ENCODE measurements at places on chromosomes 7 and 10.
A peak's percentile ranks its signal among the peaks of the same experiment; 100 is the strongest.

DNA sequence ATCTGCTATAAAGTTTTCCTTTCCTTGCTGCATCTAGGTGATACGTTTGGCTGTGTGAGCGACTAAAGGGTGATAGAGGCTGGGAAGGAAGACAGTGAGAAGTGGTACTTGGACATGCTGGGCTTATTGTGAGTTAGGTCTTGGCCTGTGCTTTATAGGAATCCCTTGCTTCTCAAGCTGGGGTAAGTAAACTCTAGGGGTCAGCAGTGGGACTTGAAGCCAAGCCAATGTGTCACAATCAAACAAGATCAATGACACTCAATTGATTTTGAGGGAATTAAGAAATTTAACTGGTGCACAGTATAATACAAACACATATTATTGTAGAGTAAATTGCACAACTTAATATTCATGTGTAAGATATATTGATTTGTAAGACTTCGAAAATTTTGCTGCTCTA is 155.8 kb upstream of the AOAH start:
- no peak for DNase-seq

DNA sequence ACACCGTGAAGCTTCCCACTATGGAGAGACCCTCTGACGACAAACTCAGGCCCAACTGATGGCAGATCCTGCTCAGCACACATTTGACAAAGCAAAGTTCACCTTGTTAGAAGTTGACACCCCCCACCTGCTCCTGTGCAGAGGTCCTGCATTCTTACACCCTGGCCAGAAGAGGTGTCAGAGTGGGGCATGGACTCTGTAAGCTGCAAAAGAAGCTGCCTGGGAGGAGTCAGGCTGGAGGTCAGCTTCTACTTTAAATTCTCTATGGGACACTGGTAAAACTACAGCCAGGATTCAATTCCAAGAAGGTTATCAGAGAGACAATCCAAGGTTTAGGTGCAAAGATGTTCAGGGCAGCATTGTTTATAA is 20.0 kb upstream of the TNS3 start:
- DNase-seq, result no peak

GRCh38 chr7:816751-817671 is 15.3 kb upstream of the SUN1 start:
- DNase-seq, result peak; percentile 59

GRCh38 chr7:32137059-32137458 is 66.9 kb upstream of the PDE1C start:
- DNase-seq, result no peak

DNA sequence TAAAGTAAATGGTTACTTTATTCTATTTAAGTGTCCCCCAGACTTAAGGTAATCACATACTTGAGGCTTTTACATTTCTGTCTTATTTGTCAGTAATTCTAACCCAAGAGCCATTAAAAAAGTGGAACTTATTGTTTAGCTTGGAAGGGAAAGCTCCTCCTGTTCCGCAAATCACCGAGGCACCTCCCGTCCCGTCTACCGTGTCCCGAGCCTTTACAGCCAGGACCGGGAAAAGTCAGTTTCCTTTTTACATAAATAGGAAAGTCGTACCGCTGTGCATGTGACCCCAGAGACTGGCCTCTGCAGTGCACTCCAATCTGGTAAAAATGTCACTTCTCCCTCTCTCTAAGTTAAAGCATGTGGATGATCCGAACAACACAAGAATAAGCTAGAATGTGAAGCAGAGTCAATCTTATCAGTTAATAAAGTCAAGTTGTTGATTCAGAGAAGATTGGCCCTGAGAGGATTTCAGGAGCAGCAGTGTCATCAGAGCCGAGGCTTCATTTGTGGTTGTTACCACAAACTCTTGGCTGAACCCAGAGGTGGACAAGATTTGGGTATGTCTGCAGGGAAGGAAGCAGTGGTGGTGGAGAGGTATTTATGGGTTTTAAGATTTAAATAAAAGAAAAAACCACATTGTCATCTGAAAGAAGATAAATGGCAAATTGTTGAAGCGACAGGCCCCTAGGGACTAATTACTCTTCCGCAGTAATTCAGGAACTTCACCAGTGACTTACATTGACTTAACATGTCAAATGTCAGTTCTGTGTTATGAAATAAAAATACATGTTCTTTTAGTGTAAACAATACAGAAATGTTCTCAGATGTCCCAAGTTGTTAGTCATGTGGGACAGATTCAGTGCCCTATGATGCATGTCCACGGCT is 316.6 kb upstream of the ZNF32 start:
- no peak for DNase-seq

- DNase-seq, result peak; percentile 15
Measured at GRCh38 chr7:23514755-23515154, 17.0 kb downstream of the TRA2A start.

GRCh38 chr7:154978017-154978416 is 24.9 kb downstream of the PAXIP1 start:
- no peak for DNase-seq

- no peak for DNase-seq
Measured at GRCh38 chr7:45625067-45625466, 50.9 kb downstream of the ADCY1 start.

- DNase-seq, result no peak
Measured at GRCh38 chr10:18005781-18006456, 54.2 kb downstream of the SLC39A12 start.

DNA sequence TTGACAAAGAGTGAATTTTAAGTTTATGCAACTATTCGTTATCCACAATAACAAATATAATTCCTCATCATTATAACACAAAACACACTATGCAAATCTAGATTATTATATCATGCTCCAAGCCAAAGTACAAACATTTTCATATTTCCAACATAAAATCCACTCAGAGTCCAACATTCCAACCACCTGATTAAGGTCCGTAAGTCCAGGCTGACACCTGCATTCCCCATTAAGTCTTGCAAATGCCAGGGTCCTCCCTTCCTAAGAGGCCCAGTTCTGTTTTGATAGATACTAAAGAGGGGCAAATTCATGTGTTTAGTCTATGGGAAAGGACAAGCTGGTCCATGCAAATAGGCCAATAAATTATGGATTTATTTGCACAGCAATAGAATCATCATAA is 206.1 kb downstream of the POU6F2 start:
- no peak for DNase-seq

GRCh38 chr7:149666360-149666945 is 106.9 kb downstream of the ZNF467 start:
- no peak for DNase-seq

DNA sequence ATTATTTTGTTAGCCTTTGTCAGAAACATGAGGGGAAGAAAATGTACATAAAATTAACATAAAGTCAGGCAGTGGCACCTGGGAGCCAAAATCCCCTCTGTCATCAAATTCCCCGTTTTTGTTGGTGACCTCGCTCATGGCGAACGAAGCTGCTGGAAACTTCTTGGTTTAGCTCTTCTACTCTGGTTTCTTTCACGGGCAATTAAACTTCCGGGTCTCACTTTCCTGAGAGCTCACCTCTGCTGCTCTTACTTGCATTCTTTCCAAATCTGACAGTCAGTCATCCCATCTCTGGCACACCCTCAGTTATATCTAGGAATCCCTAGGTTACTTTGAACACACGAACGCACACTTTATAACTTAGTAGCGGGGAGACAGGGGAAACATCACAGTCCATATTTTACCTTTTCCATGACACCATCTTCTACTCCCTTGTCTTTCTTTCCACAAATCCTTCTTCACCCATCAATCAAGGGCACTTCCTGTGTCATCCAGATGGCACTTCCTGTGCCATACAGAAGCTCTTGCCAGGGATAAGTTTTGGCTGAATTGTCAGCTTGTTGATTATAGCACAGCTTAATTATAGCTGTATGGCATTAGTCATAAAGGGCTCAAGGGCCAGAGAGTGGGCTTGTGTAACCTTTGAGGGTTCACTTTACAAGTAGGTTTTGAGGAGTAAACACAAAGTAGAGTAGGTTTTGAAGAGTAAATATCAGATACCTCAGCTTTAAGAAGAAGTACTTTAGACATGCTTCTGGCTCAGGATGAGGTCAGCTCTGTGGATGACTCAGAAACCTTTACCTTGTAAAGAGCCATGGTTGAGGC is 105.1 kb downstream of the GATA3 start:
- DNase-seq, result no peak

Data from stimulated activated CD4-positive, alpha-beta T cell treated with anti-CD3 and anti-CD28 coated beads, Interleukin-12 subunit alpha, Interleukin-12 subunit beta, amount 100 ng/mL, for 48 hours (primary cell).